Fibroblast of lung (primary cell): ENCODE measurements at places on chromosomes 2 and 18. TPM values are rescaled to one million over a fixed set of nuclear protein-coding genes. Genes with fewer than 3 reads are reported as not detected.

- H3K36me3 ChIP-seq = no peaks in the 10 kb centered on the region
- DNase-seq = peak; percentile 65
- H3K27me3 ChIP-seq = no peaks in the 10 kb centered on the region
- H3K4me1 ChIP-seq = no peaks in the 10 kb centered on the region
- no peak overlapping the region for H3K27ac ChIP-seq
- no peak overlapping the region for H3K4me3 ChIP-seq
Measured at GRCh38 chr18:21760321-21760720, 19.7 kb downstream of the MIB1 start.

DNA sequence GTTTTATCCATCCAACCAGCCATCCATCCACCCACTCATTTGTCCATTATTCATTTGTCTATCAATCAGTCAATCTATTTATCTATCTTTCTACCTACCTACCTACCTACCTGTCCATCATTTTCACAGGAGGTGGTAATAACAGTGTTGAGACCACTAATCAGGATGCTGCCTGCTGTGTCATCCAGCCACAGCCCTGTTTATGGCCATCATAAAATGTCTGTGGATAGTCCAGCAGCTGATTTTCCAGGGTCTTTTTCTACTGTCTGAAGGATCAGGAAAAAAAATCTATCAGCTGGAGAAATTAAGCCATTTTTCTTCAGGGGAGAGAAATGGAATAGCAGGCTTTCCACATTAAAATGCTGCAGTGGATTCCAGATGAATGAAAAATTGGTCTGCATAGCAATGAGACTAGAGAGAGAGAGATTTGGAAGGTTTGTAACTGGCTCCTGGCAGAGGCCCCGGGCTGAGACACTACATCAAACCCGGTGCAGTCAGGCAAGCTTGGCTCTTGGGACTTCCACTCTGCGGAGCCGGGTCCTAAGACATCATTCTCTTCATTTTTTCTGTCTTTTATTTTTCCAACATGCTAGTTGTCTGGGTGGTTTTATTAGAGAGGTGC is 33.0 kb upstream of the BOD1L2 start:
- H3K36me3 ChIP-seq = no peaks in the 10 kb centered on the region
- DNase-seq = no peak

GRCh38 chr2:27716301-27717069 is 52.8 kb downstream of the SLC4A1AP start:
- H3K36me3 ChIP-seq = no peaks in the 10 kb centered on the region
- H3K27ac ChIP-seq = no peak overlapping the region
- peaks cover 23% of the 10 kb centered on the region for H3K4me1 ChIP-seq
- no peaks in the 10 kb centered on the region for H3K27me3 ChIP-seq
- DNase-seq = no peak

DNA sequence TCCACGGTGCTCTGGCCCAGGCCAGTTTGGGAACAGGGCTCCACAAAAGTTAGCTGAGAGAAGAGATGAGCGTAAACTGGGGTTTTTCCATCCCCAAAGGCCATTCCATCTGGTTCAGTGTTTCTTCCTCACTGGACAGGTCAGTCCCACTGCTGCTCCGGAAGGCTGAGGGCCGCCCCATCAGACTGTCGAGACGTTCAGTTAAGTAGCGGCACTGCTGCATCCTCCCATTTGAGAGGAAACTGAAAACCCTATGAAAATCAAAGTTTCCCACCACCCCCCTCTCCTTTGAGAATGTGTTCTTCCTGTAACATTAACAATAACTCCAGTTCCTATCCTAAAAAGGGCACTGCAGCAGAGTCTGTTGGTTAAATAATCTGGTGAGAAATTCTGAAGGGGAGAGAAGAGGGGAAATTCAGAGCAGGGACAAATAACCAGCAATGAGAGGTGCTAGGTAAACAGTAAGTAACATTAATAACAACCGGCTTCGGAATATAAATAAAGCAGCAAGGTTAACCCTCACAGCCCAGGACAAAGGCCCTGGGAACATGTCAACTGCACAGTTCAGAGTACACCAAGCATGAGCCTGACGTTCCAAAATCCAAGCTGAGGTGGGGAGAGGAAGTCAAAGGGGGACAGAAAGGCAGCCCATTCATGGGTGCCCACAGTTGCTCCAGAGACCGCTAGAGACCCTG is 55.4 kb downstream of the UXS1 start:
- no peak overlapping the region for H3K27ac ChIP-seq
- no peak for DNase-seq
- peaks cover 4% of the 10 kb centered on the region for H3K4me1 ChIP-seq
- no peaks in the 10 kb centered on the region for H3K36me3 ChIP-seq
- peak overlapping the region; percentile 7 for H3K4me3 ChIP-seq

DNA sequence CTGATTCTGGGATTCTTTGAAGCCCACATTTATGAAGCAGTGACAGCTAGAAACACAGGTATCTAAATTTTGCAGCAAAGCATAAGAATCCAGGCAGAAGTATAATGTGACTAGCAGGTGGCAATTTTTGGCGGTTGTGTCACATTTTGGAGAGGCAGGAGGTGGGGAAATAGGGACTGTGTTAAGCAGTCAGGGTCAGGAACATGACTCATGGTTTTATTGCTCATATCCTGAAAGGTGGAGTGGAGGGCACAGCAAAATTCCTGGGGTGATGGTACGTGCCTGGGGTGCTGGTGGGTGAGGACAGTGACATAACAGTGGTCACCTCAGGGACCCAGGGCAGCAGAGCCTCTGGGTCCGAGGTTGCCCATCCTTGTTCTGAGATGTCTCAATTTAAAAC is 63.5 kb upstream of the TTN start:
- no peaks in the 10 kb centered on the region for H3K36me3 ChIP-seq
- no peaks in the 10 kb centered on the region for H3K27me3 ChIP-seq
- peaks cover 2% of the 10 kb centered on the region for H3K4me1 ChIP-seq
- H3K27ac ChIP-seq = no peak overlapping the region
- peak; percentile 30 for DNase-seq

DNA sequence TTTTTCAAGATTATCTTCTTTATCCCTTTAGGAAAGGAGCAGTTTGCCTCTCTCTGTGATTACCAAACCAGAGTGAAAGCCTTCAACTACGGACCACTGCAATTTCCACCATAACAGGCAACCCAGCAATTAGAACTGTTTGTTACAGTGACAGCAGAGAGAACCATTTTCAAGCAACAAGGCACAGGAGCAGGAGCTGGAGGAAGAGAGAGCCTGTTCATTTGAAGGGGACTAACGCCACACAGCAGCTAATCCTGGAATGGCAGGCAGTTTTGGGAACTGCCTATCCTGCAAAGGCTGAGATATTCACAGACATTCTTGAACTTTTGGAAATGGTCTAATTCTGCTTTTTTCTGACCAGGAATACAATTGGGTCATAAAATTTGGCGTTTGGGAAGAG is 1541.9 kb upstream of the PIK3C3 start:
- DNase-seq = peak; percentile 72
- no peaks in the 10 kb centered on the region for H3K4me1 ChIP-seq
- H3K4me3 ChIP-seq = no peak overlapping the region
- H3K27ac ChIP-seq = no peak overlapping the region
- no peaks in the 10 kb centered on the region for H3K36me3 ChIP-seq

The RGPD3 gene
- total RNA-seq = 0.17 and 0.26 TPM in 2 replicates

The HOXD10 gene
- total RNA-seq = not detected in 2 replicates

The MSTN gene
- 0.26 and 3.1 TPM in 2 replicates for total RNA-seq
